ENCODE measurements at places on chromosomes 11 and 22. TPM values are rescaled to one million over a fixed set of nuclear protein-coding genes. Genes with fewer than 3 reads are reported as not detected.

DNA sequence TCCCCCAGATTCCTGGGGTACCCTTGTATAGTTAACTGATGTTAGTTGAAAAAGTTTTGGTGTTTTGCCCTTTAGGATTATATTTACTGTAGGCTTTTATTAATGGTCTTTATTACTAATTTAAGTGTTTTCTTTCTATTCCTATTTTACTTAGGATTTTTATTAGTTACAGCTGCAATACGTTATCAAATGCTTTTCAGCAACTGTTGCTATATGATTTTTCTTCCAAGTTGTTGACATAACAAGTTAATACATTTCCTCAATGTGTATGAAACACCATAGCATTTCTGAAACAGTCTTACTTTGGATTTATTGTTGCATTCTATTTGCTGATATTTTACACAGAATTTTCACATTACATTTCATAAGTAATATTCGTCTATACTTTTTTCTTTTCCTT lies 81.2 kb upstream of the RASSF10 start:
- DNase-seq: no peak

DNA sequence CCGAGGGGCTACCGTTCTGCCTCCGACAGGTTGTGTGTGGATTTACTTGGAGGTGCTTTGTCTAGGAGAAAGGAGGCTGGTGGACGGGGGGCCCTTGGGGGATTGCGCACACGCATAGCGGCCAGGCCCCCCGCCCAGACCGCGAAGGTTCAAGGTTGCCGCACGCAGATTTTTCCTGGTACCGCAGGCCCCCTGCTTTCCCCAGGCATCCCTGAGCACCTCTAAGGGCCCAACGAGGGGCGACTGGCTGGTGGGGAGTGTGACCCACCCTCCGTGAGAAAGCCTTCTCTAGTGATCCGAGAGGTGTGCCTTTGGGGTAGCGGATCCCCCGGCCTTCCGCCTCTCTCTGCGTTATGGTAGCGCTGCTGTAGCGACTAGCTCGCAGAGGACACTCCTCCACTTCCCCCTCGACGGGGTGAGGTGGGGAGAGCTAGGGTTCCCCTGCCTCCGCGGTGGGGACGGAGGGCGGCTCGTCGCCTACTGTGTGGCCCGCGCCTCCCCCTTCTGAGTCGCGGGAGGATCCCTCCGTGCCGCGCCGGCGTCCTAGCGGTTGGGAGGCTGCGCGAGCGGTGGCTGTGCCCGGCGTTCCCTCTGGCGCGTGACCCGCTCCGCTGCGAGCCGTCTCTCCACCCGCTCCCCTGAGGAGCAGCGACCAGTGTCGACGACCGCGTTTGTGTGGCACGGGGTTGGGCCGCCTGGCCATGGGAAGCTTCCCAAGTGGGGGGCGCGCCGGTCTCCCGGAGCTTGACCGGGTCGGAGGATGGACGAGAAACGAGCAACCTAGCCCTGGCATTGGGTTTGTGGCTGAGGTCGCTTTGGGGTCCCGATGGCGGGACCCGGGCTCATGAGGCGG lies 3900.0 kb upstream of the OR11H1 start:
- DNase-seq: no peak

- DNase-seq: no peak
Measured at GRCh38 chr22:24118689-24119384, 62.5 kb upstream of the SUSD2 start.

DNA sequence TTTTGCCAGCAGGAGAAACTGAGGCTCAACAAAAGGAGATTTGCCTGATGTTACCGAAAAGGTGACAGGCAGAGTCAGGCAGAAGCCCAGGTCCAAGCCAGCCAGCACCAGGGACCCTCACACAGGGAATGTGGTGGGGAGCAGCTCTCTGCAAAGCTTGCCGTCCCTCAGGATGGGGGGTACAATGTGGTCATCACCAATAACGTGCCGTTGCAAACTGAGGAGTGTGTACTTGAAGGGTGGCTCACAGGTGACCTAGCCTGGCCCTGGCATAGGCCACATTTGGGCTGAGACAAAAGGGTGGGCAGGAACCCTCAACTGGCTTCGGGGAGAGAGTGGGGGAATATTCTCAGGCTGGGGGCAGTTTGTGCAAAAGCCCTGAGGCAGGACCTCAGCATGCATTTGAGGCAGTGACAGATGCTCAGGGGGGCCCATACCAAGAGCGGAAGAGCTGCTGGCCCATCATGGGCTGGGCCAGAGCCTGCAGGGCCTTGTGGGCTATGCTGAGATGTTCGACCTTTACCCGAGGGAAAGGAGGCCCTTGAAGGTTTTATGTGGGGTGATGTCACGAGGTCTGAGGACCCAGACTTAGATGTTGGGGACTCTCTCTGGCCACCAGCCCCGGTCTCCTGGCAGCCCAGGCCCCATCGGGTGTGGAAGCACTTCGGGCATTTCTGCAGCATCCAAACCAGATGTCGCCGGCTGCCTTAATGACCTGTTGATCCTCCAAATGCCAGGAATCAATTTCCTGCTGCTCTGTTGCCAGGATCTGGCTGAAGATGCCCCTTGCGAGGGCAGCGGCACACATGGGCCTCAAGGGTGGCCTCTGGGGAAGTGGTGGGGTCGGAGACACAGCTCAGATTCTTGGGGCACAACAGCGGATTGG lies 57.4 kb upstream of the SHISAL1 start:
- DNase-seq: no peak

DNA sequence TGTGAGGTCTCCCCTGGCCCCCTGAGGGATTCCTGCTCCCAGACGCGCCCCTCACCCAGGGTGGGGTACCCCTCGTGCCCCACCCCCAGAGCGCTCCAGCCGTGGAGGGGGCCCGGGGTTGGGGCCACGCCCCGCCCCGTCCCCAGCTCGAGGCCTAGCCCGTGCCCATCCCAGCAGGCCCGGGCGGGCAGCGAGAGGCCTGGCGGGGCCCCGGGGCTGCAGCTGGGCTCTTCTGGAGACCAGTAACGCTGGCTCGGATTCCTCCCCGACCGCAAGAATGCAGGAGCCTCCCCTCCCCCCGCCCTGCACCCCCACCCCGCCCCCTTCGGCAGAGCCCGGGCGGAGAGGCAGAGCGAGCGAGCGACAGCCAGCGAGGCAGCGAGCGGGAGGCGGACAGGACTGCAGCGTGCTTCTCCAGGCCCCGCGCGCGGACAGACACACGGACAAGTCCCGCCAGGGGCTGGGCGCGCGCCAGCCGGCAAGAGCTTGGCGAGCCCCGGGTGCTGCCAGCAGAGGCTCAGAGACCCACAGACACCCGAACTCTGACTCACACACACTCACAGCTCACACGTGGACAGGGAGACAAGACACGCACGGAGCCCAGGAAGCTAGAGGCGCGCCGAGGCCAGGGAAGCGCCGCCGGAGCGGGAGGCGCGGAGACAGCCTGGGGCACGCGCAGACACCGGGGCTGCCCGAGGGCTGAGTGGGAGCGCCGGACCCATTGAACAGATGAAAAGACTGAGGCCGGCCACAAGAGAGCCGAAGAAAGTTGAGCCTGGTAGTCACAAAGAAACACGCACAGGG lies 15.2 kb downstream of the BCL9L start:
- peak; percentile 88 for DNase-seq

GRCh38 chr11:30281476-30282288 lies 41.2 kb upstream of the ARL14EP start:
- no peak for DNase-seq

GRCh38 chr22:30204742-30205111 lies 41.8 kb downstream of the LIF start:
- DNase-seq: peak; percentile 85

GRCh38 chr11:116334596-116334995 lies 438.2 kb downstream of the BUD13 start:
- DNase-seq: no peak

DNA sequence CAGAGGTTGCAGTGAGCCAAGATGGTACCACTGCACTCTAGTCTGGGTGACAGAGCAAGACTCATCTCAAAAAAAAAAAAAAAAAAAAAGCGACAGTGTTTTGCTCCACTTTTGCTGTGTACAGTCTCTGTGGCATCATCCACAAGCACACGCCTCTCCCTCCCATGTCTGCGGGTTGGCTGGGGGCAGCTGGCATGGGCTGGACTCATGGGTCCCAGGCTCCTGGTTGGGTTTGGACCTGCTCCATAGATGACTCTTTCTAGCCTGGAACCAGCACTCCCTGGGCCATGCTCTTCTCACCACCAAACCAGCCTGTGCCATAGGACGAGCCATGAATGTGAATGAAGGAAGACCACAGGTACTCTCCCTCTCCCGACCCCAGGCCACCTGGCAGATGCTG lies 7.9 kb upstream of the WNT11 start:
- DNase-seq: no peak

- DNase-seq: no peak
Measured at GRCh38 chr22:21968452-21969129, 14.0 kb downstream of the TOP3B start.

DNA sequence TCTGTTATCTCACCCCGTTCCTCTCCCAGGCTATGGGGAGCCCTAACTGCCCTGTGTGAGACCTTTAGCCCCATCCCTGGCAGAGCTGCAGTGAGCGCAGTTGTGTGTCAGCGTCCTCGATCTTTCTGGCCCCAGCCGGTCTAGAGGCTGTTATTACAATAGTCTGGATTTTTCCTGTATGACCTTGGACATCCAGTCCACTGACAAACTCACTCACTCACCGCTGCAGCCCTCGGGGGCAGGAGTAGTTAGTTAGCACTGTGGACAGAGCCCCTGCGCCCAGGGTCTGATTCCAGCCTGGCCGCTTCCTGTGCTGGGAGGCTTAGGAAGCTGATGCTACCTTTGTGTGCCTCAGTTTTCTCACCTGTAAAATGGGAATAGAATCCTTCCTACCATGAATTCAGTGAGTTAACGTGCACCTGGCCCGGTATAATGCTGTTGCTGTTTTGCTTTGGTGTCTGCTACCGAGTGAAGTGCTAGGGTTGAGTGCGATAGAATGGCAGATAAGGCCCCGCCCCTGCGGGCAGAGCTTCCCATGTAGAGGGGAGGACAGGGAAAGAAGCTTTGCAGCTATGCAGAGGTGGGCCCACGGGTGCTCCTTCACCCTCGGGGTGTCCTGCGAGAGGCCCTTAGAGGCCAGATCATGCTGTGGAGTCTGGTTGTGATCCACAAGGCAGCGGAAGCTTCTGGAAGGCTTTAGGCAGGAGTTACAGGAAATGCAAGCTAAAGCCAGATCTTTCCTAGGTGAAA lies 3.0 kb downstream of the LRP5 start:
- DNase-seq: peak; percentile 26

- peak; percentile 49 for DNase-seq
Measured at GRCh38 chr22:22558972-22559603, at the start of gene PRAME. Gene PRAME, minus strand, starts transcription at chr22:22559265. Its CDS starts 2,433 bp downstream, at chr22:22556832.

GRCh38 chr22:40200795-40201530 lies 23.2 kb downstream of the TNRC6B start:
- peak; percentile 29 for DNase-seq

- peak; percentile 68 for DNase-seq
Measured at GRCh38 chr11:70319396-70320076, 49.0 kb downstream of the PPFIA1 start.

- peak; percentile 85 for DNase-seq
Measured at GRCh38 chr11:26297189-26297975, 34.5 kb upstream of the ANO3 start.

DNA sequence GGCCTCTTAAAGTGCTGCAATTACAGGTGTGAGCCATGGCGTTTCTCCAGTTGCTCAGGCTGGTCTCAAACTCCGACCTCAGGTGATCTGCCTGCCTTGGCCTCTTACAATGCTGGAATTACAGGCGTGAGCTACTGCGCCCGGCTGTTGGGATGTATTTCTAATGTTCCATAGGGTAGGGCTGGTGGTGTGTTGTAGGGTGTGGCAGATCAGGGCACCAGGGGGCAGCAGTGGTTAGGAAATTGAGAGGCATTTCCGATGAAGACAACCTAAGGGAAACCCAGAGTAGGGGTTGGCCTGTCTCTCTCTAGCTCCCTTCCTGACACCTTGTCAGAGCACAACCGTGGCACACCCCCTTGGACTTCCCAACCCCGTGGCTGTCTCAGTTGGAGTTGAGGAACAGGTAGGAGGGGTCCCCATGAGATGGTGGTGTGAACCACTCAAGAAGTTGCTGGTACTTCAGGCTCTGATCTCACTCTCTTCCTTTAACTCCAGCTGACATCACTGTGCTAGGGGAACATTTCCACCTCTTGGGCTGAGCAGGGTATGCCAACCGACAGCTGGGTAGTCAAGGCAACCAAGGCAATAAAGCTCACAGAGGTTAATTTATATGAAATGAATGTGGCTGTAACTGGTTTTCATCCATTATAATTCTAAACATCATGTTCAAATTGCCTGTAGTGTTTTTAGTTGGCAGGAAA lies 33.0 kb downstream of the YWHAH start:
- DNase-seq: peak; percentile 82

DNA sequence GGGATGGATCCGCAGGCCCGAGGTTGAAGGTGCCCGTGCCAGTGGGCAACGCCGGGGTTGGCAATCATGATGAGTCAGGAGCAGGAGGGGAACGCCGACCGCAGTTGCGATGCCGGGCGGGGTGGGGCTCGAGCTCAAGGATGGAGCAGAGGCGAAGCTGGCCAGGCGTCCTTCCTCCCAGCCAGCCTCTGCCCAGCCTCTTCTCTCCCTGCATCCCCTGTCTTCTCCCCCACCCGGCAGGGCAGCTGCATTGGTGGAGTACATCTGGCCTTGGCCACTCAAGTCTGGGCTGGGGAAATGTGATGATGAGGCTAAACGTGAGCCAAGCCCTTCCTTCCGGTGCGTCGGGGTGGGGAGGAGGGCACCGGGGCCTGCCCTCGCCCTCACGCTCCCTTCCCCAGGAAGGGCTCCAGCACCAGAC lies 3.9 kb downstream of the IFITM10 start:
- no peak for DNase-seq

GRCh38 chr22:47267513-47268282 lies 505.2 kb downstream of the TBC1D22A start:
- DNase-seq: no peak

GRCh38 chr22:39173787-39174497 lies 21.5 kb upstream of the CBX7 start:
- DNase-seq: peak; percentile 23

DNA sequence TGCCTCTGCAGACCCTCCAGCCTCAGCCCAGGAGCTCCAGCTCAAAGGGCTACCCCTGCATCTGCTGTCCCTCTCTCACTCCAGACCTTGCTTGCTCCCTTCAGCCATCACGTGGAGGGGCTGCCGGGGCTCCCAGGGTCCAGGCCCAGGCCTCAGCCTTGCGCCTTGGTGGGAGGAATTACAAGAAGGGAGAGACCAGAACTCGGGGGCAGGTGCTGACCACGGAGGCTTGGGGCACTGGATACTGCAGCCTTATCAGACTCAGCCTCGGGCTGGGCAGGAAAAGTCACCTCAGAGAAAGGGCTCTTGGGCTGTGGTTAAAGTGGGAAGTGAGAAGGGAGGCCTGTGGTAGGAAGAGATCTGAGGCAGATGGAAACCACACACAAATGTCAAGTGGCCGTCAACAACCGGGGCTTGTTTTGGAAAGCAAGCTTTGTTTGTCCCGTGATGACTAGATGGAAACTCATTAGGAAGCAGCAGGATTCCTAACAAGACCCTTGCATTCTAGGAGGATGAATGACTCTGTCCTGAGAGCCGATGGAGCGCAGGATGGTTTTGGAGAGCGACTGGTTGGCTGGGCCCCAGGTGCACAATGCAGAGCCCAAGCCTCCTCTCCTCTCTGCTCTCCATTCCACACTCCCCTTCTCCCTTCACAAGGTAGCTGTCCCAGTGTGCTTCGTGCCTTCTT lies 1321.7 kb downstream of the TBC1D22A start:
- no peak for DNase-seq

EMID1 gene
- 42.5 TPM for total RNA-seq

MPZL2 gene
- total RNA-seq: not detected

LRRC56 gene
- total RNA-seq: 2.6 TPM

IGF2 gene
- 120 TPM for total RNA-seq

XKR3 gene
- not detected for total RNA-seq

OR5A1 gene
- not detected for total RNA-seq

SESN3 gene
- total RNA-seq: 27.7 TPM

GATD1 gene
- total RNA-seq: 62.2 TPM

NLRP14 gene
- 0.60 TPM for total RNA-seq

CDCA5 gene
- total RNA-seq: 14.6 TPM

CTTN gene
- 245 TPM for total RNA-seq

TMPRSS5 gene
- 0.21 TPM for total RNA-seq
